Muscle of arm (tissue), 14 donors: ENCODE measurements at places on chromosomes 2 and 18. TPM values are rescaled to one million over a fixed set of nuclear protein-coding genes. Genes with fewer than 3 reads are reported as not detected.

- DNase-seq = no peak
Observed at GRCh38 chr2:45083175-45083574, 73.9 kb upstream of the SIX2 start.

- DNase-seq = no peak
Observed at GRCh38 chr18:7037470-7037869, 80.1 kb downstream of the LAMA1 start.

- DNase-seq = no peak
Observed at GRCh38 chr2:14137643-14138042, 494.9 kb upstream of the LRATD1 start.

DNA sequence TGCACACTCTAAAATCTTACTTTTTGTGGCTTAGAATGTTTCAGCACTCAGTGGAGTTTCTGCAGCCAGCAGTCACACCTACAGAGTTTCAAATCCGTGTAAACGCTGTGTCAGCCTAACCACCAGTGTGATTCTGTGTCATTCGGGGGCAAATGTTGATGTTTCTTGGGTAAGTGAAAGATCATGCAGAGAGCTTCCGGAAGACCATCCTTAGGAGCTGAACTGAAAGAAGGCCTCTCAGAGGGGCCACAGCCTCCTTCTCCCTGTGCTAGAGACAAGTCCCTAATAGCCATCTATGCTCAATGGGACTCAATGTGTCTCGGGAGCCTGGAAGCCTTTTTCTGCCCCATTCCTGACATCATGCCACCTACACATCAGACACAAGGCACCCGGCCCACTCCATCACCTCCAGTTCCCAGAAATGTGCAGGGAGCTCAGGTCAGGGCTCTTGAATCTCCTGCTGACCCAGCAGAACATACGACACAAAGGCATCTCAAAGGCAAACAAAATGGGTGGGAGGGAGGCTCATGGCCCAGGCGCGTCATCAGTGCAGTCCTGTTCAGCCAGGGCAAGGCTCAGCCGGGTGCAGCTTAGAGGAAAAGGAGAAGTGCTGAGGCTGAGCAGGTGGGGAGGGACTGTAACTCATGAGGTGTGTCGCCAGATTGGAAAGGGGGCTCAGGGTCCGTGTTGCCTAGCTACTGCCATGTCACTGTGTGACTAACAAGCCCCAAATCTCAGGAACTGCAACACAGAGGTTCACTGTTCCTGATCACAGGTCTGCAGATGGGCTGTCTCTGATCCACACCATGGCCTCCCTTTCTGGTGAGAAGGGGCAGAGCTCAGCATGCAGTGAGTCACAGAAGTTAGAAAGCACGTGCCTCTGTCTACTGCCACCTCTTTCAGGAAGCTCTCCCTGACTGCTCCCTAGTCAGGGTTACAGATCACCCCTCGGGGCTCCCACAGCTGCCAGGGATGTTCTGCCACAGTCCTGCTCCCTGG is 82.0 kb downstream of the SMAD7 start:
- DNase-seq = no peak

GRCh38 chr18:76213991-76214390 is 281.1 kb downstream of the ZNF516 start:
- DNase-seq = no peak

GRCh38 chr2:109124982-109125592 is 3.9 kb upstream of the SH3RF3 start:
- no peak for DNase-seq

GRCh38 chr2:208415255-208415654 is 8.7 kb downstream of the PTH2R start:
- no peak for DNase-seq

DNA sequence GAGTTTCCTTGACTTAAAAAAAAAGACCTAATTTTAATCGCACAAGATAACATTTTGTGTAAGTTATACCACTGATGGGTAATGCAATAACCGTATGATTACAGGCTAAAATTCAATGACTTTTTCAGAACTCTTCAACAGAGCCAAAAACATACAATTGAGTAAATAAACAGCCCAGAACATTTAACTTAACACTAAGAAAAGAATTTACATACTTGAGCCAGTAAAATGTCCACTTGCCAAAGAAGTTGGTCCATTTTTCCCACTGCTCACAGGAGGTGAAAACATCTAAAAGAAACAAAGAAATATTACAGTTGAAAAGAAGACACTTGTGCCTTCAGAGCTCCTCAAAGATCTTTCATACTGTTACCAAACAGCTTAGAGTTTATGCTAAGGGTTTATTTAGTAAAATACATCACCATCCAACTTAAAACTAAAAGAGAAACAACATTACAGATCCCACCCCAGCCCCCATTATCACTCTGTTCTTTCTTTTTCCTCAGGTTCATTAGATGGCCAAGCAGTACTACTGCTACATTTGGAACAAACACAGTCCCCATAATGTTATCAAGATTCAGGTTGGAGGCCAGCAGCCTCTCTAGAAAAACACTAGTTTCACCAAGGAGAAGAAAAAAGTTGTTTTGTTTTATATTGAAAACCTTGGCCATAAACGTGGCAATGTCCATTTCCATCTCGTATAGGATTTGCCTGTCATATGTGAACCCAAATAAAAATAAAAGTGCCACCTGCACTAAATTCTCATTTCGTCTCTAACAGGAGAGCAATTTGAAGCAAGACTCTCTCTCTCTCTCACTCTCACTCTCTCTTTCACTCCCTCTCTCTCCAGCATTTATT is 2.7 kb downstream of the TCF4 start:
- no peak for DNase-seq

- DNase-seq = no peak
Observed at GRCh38 chr2:235070063-235070706, 118.4 kb downstream of the SH3BP4 start.

GRCh38 chr2:172099472-172100079 is 3.1 kb downstream of the DLX2 start:
- no peak for DNase-seq

DNA sequence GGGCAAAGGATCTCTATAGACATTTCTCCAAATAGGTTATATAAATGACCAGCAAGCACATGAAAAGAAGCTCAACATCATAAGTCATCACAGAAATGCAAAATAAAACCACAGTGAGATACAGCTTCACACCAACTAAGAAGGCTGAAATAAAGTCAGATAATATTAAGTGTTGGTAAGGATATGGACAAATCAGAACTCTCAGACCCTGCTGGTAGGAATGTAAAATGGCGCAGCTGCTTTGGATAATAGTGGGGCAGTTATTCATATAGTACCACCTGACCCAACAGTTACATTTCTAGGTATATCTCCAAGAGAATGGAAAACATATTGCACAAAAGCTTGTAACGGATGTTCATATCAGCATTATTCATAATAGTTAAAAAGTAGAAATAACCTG is 14.0 kb downstream of the EPB41L5 start:
- DNase-seq = no peak

DNA sequence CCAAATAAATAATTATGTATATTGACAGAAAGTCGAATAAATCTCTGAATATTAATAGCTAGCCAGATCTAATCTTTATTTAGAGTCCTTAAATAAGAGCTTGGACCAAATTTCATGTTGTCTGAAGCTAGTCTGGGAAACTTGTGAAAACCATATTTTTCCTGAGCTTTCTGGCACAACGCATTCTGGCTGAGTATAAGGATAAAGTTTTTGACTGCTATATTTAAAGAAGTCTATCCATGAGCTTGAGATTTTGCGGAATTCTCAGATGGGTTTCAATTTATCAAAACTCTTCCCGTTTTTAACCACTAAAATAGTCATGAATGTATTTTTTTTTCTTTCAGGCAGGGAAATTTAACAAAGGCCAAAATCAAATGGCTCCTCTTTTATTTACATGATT is 23.8 kb downstream of the FAP start:
- peak; percentile 75 for DNase-seq

- no peak for DNase-seq
Observed at GRCh38 chr2:240925191-240925567, 19.0 kb downstream of the CROCC2 start.

DNA sequence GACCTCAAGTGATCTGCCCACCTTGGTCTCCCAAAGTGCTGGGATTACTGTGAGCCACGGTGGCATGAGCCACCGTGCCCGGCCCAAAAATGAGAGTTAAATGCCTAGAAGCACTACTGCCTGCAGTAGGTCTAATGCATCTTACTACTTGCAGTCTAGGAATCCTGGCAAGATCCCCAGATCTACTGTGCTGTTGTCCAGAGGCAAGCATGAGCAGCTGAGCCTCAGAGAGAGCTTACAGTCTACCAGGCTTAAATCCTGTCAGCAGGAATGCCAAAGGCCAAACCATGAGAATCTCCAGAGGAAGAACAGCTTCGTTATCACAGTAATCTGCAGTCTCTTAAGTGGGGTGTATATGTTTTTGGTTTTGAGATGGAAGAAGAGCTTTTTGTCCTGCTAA is 54.4 kb downstream of the XRCC5 start:
- DNase-seq = no peak

GRCh38 chr2:224160917-224161316 is 121.8 kb upstream of the SERPINE2 start:
- no peak for DNase-seq

- DNase-seq = peak; percentile 50
Observed at GRCh38 chr2:99425022-99425421, 64.8 kb downstream of the REV1 start.

DNA sequence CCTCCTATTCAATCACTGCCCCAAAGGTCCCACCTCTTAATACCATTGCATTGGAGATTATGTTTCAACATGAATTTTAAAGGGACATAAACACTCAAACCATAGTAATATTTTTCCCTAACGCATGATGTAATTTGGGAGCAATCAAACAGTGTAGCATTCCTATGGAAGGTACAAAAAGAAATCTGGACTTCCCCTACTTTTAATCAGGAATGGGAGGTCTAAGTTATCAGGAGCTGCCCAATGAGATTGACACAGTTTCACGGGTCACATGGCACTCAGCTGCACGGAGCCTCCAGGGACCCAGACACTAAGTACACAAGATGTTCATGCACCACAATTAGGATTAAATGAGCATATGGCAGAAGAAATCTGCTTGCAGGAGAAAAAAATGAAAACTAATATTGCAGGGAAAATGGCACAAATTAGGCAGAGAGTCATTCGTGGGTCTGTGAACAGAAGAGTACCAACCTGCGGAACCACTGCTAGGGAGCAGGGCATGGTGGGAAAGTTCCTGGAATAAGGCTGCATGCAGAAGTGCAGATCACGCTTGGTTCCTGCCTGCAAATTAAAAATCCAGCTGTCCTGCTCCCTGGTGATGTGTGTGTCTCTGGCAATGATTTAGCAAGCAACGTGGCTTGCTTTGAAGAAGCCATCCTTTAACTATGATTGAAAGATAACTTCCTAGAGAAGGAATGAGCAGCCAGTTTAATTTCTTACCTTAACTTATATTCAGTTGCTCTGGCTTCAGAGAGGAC is 326.6 kb upstream of the ID2 start:
- DNase-seq = no peak

DNA sequence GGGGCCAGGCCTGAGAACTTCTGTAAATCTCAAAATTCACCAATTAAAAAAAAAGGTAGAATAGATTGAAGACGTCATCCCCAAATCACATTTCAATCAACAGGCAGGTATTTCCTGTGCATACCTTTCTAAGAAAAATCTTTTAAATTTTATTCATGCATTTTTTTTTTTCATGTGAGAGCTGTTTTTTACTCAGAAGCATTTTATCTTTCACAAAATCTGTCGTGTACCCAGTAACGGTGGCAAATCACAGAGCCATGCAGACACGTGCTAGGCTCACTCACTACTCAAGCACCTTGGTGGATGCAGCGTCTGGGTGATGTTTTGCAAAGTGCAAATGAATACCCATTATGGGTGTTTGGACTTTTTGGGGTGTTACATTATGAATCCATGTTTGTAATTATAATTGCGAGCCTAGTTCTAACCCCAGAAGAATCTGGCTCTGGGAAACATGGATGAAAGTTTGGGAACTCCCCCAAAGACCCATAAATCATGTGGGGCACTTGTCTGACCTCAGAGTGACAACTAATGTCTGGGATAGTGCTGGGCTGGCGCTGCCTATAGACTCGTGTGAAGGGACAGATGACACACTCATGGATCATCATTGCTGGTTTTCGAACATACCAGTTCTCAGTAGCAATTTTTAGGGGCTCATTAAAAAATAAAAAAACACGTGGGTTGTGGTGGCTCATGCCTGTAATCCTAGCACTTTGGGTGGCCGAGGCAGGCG is 335.2 kb downstream of the LPIN1 start:
- no peak for DNase-seq

- no peak for DNase-seq
Observed at GRCh38 chr2:182999348-183000028, 38.8 kb downstream of the NCKAP1 start.

DNA sequence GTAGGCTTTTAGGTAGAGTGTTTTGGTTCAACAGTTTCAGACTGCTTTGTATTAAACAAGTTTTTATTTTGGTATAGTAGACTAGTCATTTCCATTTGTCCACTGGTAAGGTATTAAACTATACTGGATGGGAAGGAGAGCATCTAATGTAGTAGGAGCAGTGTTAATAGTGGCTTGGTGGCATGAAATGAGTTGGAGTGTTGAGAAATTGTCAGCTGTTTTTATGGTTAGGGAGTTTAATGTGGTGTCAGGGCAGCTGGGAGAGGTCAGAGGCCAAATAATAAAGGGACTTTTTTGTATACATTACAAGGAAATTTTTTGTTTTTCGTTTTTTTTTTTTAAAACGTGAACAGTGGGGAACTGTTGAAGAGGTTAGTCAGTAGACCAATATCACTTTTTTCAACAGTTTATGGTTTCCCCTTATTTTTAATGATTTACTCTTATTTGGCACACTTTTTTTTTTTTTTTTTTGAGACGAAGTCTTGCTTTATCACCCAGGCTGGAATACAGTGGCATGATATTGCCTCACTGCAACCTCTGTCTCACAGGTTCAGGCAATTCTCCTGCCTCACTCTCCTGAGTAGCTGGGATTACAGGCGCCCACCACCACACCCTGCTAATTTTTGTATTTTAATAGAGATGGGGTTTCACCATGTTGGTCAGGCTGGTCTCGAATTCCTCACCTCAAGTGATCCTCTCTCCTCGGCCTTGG is 21.2 kb downstream of the ACTR3 start:
- no peak for DNase-seq

The KCNJ3 gene
- 1.7 TPM for polyA plus RNA-seq

The XIRP2 gene
- 214 TPM for polyA plus RNA-seq

The PID1 gene
- polyA plus RNA-seq = 31.4 TPM

The CYBRD1 gene
- polyA plus RNA-seq = not detected

The PFN4 gene
- polyA plus RNA-seq = 2.0 TPM

The HOXD12 gene
- polyA plus RNA-seq = not detected

The TLX2 gene
- polyA plus RNA-seq = not detected

The NEU2 gene
- polyA plus RNA-seq = not detected

The CNTNAP5 gene
- polyA plus RNA-seq = 0.19 TPM

The ERMN gene
- polyA plus RNA-seq = not detected

The TRABD2A gene
- 0.54 TPM for polyA plus RNA-seq
